Osteocyte (in vitro differentiated cells): ENCODE measurements at places on chromosomes 5 and 9. TPM values are rescaled to one million over a fixed set of nuclear protein-coding genes. Genes with fewer than 3 reads are reported as not detected.

- no peaks in the 10 kb centered on the region for H3K27me3 ChIP-seq
- H3K4me1 ChIP-seq: peaks cover 88% of the 10 kb centered on the region
- no peak for DNase-seq
- H3K27ac ChIP-seq: peak overlapping the region; percentile 27
These were observed 205.8 kb downstream of the DEPDC1B start for GRCh38 chr5:60494144-60494543.

The SMIM27 gene
- total RNA-seq: 13.4 and 14.6 TPM in 2 replicates

DNA sequence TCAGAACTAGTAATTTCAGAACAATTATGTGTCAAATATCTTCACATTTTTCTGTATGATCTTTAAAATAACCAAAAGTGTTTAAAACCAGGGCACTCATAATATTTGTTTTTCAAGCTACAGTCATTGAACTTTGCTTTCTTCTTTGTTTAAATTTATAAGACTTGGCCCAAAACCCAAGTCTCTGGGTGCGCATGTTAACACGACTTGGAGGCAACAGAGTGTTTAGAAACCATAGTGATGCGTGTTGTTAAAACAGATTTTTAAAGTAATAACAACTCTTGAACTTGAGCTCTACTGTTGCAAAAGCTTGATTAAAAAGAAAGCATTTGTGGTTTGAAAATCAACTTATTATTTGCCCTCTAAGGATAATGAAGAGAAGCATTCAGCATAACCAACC is 26.0 kb upstream of the GRIN3A start:
- no peaks in the 10 kb centered on the region for H3K4me1 ChIP-seq
- DNase-seq: no peak
- no peaks in the 10 kb centered on the region for H3K36me3 ChIP-seq
- H3K27ac ChIP-seq: no peak overlapping the region
- H3K4me3 ChIP-seq: no peak overlapping the region

- peaks cover 51% of the 10 kb centered on the region for H3K4me1 ChIP-seq
- H3K27ac ChIP-seq: peak overlapping the region; percentile 54
- H3K4me3 ChIP-seq: no peak overlapping the region
- H3K36me3 ChIP-seq: peaks cover 22% of the 10 kb centered on the region
- no peaks in the 10 kb centered on the region for H3K27me3 ChIP-seq
- DNase-seq: no peak
These were observed 26.5 kb downstream of the COL27A1 start for GRCh38 chr9:114181607-114182409.

- DNase-seq: peak; percentile 71
- no peak overlapping the region for H3K27ac ChIP-seq
- H3K27me3 ChIP-seq: peaks cover 28% of the 10 kb centered on the region
- no peaks in the 10 kb centered on the region for H3K36me3 ChIP-seq
- H3K4me3 ChIP-seq: no peak overlapping the region
These were observed 144.6 kb upstream of the PITX1 start for GRCh38 chr5:135178476-135179155.

DNA sequence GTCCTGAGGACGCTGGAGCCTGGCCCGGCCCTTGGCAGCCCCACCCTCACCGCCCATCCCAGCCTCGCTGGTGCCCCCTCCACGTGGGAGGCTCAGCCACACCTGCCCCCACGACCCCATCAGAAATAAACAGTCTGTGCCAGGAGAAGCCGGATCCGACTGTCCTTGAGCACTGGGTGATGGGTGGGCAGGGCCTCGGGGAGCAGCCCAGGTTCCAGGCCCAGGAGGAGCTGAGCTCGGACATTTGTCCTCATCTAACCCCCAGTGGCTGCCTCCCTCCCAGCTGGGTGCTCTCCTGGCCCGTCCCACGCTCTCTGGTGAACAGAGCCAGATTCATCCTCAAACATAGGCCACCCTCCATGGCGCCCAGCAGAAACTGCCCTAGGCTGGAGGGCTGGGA is 4.6 kb upstream of the PTGDS start:
- H3K36me3 ChIP-seq: no peaks in the 10 kb centered on the region
- no peak overlapping the region for H3K4me3 ChIP-seq
- DNase-seq: no peak
- peaks cover 4% of the 10 kb centered on the region for H3K4me1 ChIP-seq
- H3K27ac ChIP-seq: no peak overlapping the region

DNA sequence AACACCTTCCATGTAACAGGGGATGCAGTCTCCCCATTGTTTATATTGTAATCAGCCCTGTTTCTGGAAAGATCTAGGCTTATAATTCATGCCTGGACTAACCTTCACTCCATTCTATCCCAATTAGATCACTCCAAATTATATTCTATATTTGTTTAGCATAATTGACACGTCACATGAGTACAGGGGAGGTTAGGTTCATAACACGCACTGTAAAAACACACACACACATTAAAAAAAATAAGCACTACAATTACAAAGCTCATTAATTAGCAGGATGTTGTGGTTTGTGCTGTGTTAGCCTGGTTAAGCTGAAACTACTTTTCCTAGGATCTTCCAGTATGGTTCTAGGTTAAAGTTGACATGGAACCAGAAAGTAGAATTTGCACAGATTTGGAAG is 126.0 kb downstream of the MLLT3 start:
- H3K4me3 ChIP-seq: no peak overlapping the region
- no peak for DNase-seq
- no peaks in the 10 kb centered on the region for H3K27me3 ChIP-seq
- peaks cover 3% of the 10 kb centered on the region for H3K36me3 ChIP-seq

DNA sequence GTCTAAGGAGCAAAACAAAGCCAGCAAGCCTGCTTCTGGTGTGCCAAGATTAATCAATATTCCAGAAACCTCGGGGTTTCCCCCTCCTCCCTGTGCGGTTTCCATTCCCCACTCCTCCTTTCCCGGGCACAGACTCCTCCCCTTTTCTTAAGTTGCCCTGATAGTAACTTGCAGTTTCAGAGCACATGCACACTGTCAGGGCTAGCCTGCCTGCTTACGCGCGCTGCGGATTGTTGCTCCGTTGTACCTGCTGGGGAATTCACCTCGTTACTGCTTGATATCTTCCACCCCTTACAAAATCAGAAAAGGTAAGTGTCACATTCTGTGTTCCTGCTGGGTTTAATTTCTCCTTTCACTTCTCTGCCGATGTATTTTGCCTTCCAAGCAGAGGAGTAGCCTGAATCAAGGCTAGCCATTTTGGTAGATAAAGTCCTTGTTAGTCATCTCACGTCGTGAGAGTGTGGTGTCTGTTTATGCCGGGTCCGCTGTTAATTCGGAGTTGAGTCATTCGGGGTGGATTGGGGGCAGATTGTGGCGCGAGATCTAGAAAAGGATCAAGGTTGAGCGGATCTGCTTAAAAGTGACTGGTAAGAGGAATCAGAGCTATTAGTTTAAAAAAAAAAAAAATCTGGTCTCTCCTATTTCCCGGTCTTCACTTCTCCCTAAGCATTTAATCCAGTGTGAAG is at the start of gene SLC1A3:
TSS of gene SLC1A3 (plus strand) at position 179 of the 686 bp plus-strand sequence. CDS start 1,818 bp downstream, outside the sequence.
- peak within 1 kb of the TSS; percentile 55 for H3K27ac ChIP-seq
- H3K36me3 ChIP-seq: peaks cover 10% of the 10 kb centered on the region
- peaks cover 31% of the 10 kb centered on the region for H3K4me1 ChIP-seq
- peaks cover 34% of the 10 kb centered on the region for H3K27me3 ChIP-seq
- peak within 1 kb of the TSS; percentile 91 for H3K4me3 ChIP-seq

The PCDHGA7 gene
- 0.11 TPM in 1 of 2 replicates, not detected in the other for total RNA-seq
